ENCODE measurements at places on chromosomes 13 and 19.
A peak's percentile ranks its signal among the peaks of the same experiment; 100 is the strongest.

- no peak for DNase-seq
Observed at GRCh38 chr19:7515645-7516151, at the start of gene ZNF358. Gene ZNF358 (plus strand): TSS chr19:7516103. CDS start chr19:7519243, 3,140 bp downstream.

- DNase-seq = no peak
Observed at GRCh38 chr13:104737713-104738112, 1671.5 kb upstream of the SLC10A2 start.

- no peak for DNase-seq
Observed at GRCh38 chr13:46576762-46577161, 23.8 kb downstream of the LRCH1 start.

GRCh38 chr19:49788857-49789256 is 22.1 kb downstream of the AP2A1 start:
- no peak for DNase-seq

GRCh38 chr19:34350161-34350561 is 14.8 kb upstream of the GPI start:
- DNase-seq = peak; percentile 93

DNA sequence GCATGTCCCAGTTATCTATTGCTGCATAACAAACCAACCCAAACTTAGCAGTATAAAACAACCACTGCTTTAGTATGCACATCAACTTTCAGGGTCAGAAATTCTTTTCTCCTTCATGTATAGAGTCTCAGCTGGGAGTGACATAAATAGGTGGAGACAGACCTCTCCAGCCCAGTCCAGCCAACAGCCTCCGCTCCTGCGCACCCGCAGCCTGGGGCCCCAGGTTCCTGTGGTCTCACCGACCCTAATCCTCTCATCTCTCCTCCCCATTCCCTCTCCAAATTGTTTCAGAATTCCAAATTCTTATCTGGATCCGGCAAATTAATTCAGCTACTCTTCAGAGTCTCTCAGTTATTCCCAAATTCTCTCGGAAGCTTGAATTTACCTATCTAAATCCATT is 522 bp upstream of the ATP12A start:
- no peak for DNase-seq

- peak; percentile 64 for DNase-seq
Observed at GRCh38 chr19:2543463-2544442, 67.8 kb downstream of the GADD45B start.

All from activated CD4-positive, alpha-beta T cell treated with anti-CD3 and anti-CD28 coated beads, Interleukin-2, amount 50 U/mL, for 16 hours (primary cell).